Stimulated activated CD4-positive, alpha-beta T cell treated with anti-CD3 and anti-CD28 coated beads, Interleukin-4, amount 100 ng/mL, for 48 hours (primary cell): ENCODE measurements at places on chromosomes 4 and X.

DNA sequence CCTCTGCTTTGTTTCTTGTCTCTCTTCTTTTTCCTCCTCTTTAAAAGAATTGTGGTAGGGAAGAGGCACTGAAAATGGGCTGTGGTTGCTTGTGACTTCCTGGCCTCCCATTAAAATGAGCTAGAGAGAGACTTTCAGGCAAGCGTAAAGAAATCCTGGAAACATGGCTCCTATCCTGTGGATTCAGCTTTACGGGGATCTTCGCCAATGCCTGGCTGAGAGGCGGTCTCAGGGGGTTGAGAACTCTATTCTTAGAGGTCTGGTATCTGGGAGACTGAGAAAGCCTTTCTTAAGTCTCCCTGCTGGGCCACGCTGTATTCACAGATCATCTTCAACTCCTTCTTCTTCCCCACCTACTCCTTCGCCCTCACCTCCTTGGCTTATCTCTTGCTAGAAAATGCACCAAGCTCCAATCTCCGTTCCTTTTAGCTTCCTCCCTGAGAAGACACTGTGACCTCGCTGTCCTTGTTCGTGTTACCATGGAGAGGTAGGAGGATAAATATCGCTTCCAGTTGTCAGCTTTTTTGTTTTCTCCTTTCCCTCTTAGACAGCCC is 542 bp upstream of the KLF8 start:
- DNase-seq, result no peak

DNA sequence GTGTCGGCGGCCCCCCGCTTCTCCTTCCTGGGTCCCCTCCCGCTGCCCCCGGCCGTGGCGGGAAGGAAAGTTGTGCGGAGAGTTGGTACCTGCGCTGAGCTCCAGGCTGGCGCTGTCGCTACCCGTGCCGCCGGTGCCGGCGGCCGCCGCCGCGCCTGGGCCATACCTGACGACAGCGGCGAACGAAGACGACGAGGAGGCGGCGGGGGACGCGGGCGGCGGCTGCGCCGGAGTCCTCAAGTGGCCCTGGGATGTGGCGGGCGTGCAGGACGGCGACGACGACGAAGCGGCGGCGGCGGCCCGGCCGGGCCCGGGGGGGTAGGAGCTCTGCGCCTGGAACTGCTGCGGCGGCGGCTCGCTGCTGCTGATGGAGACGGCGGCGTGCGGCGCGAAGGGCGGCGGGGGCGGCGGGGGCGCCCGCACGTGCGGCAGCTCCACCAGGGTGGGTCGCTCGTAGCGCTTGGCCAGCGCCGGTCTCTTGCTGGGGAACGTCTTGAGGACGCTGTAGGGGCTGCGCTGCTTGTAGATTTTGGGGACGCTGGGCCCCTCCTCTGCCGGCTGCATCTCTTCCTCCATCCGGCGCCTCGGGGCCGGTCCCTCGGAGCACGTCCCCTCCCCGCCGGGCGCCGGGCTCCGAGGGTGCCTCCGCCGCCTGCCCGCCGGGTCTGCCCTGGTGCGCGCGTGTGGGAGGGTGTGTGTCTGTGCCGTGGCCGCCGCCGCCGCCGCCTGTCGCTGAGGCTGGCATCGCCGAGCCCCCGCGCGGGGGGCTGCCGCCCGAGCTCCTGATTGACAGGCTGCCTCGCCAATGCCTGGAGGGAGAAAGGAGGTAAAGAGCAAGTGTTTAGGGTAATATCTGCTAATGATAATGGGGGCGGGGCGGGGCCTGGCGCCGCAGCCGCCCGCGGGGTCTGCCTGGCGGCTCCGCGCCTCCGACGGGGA is 618 bp downstream of the BEND4 start:
- no peak for DNase-seq

DNA sequence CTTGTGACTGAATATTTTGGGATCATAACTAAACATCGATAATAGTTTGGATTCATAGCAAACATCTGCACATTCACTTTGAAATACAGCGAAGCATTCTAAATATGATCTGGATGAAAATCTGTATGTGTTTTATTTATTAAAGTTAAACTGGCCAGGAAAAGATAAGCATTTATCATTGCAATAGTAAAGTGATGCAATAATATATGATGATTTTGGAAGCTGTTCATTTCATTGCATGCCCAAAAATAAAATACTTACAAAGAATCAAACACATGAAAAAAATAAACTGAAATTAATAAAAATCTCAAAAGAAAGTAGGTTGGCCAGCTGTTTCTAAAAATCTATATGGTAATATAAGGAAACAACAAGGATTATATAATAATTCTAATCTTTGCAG is 1.9 kb downstream of the PRDM5 start:
- no peak for DNase-seq

DNA sequence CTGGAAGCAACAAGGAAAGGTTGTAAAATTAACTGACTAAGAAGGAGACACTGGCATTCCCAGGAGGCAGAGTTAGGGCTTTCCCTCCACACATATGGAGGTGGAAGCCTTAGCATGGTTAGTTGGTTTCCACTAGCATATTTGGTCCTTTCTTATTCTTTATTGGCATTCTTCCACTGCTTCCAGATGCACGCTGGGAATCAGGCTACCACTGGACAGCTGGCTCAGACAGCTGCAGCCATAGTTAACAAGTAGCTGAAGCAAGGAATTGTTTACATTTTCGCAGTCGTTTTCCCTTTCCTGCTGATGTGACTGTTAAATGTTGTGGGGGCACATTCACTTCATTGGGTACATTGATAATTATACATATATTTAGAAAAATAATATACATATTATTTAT is 169.2 kb downstream of the GRIA2 start:
- DNase-seq, result no peak

DNA sequence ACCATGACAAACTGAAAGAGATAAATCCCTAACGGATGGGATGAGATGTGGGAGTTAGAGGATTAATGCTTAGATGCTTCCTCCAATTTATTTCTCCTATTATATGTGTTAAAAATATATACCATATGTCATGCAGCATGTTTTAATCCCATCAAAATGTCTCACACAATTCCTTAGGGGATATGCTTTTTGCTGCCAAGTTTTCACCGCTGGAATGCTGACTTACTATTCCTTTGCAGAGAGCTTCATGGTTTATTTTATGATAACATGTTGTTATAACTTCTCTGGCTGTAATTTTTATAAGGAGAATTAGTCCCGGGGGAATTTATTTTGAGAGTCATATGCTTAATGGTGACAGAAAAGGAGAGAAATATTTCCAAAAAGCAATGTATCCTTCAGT is 670.3 kb downstream of the IL1RAPL1 start:
- DNase-seq, result no peak

DNA sequence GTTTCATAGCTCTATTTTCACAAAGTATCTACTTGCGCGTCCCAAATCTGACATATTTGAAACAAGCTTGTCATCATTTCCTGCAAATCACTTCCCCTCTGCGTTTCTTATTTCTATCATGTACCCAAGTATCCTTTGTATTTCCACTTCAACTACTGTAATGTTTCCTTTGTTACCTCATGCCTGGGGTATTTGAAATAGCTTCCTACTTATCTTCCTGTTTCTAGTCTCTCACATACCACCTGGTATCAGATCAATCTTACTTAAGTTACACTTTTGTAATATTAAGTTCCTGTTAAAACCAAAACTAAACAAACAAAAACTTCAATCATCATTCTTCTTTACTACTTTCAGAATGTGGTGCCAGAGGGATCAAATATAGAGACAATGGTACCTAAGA is 93.6 kb upstream of the SMAD1 start:
- no peak for DNase-seq

DNA sequence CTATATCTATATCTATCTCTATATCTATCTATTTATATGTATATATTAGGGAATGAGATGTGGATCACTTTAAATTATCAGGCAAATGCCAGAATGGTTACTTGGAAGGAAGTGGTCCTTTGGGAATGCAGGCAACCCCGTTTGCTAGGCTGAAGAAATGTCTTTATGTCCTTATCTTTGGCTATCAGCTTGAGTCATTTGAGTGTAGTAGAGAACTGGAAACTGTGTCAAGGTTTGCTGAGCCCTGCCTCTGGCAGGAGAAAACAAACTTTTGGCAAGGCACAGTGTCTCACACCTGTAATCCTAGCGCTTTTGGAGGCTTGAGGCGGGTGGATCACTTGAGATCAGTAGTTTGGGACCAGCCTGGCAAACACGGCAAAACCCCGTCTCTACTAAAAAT is 167.3 kb downstream of the ACTRT1 start:
- no peak for DNase-seq

- no peak for DNase-seq
These were observed 3.2 kb downstream of the RGS12 start for GRCh38 chr4:3295837-3296624.

DNA sequence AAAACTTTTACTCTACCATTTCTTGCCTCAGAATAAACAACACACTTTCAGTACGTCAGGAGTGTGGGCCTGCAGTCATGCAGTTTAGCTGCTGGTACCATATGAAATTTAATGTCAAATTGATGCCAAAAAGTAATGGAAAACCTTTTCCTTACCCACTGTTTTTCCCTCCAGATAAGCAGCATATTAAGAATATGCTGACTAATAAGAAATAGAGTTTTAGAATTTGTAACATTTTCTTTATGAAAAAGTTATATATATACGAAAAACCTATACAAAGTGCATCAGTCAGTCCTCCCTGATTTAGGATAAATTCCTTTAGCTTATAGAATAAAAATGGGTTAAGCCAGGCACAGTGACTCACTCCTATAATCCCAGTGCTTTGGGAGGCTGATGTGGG is 206.8 kb upstream of the PPARGC1A start:
- no peak for DNase-seq

DNA sequence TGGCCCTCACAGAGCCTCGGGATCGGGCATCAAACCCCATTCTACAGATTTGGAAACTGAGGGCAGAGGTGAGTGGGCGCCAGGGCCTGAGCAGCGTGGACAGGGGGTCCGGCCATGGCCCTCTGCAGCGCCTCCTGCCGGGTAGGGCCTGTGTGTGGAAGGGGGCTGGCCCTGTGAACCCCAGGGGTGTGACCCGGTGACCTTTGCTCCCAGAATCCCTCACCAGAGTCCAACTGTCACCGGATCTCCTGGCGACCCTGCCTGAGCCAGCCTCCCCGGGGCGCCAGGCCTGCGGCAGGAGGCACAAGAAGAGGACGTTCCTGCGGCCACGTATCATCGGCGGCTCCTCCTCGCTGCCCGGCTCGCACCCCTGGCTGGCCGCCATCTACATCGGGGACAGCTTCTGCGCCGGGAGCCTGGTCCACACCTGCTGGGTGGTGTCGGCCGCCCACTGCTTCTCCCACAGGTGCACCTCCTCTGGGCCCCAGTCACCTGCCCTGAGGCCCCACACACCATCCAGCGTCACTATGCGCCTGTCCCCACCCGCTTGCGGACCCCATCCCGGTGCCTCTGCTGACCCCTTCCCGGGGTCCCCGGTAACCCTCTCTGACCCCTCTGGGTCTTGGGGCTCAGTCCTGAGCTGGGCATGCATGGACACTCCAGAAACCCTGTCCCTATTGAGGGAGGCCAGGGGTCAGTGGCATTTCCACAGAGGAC is 4.2 kb downstream of the HGFAC start:
- DNase-seq, result no peak

DNA sequence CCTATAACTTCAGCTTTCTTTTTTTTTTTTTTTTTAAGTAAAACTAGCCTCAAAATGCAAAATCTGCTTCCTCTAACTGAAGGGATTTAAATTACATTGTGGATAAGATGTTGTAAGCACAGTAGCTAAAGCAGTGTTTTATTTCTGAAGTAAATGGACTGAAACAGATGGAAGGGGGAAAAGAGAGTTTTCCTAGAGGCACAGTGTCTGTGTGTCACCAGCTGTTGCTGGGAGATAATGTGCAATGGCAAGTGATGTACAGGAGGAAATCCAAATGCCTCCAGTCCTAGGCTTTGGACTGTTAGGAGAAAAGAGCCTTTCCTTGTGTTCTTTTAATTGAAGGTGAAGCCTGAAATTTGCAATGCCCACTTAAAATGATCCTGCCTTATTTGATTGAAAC is 672.1 kb downstream of the GRXCR1 start:
- DNase-seq, result no peak

DNA sequence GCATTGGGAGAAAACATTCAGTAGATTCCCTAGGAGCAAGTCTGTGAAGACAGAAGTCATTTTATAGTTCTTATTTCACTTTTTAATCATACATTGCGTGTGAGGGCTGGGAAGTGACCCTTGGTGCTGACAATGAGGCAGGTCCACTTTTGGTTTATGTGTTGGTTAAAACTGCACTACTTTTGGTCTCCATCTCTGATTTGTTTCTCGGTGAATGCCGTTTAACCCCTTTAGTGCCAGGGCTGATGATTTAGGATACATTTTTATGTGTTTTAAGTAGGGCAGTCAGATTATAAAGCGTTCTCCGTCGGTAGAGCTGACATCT is 110.4 kb downstream of the AFF1 start:
- no peak for DNase-seq

- DNase-seq, result no peak
These were observed 139.9 kb downstream of the NDST3 start for GRCh38 chr4:118173956-118174725.

GRCh38 chr4:48180234-48180633 is 46.2 kb upstream of the TXK start:
- DNase-seq, result no peak

DNA sequence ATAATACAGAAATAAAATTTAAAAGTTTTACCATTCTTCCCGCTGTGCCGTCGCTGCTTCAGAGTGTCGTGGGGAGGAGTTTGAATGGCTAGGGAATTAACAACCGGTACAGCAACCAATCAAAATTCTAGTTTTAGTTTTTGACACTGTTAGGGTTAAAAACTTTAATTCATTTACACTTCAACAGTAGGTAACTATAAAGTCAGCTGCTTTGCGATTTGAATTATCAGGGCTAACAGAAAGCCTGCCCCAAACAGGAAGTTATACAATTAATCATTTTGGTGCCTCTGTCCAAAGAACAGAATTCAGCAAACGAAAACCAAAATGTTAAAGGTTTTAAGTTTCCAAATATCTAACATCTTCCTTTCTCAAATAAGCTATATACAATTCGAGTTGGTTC is 2.3 kb downstream of the HNRNPD start:
- no peak for DNase-seq

DNA sequence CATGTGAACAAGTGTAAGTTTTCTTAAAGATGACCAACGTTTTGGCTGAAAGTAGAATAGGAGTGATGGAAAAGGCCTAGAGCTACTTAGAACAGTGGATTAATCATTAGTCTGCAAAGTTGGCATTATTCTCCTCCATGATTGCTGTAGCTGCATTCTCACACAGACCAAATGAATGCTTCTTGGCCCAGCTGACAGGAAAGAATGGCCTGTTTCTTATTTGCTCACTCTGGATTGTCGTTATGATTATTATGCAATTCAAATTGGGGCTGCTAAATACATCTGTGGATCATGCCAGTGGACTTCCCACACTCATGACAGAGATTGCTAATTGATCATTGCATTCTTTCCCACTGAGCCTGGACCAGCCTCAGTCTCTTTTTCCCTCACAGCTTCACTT is 285.0 kb downstream of the STIM2 start:
- no peak for DNase-seq

DNA sequence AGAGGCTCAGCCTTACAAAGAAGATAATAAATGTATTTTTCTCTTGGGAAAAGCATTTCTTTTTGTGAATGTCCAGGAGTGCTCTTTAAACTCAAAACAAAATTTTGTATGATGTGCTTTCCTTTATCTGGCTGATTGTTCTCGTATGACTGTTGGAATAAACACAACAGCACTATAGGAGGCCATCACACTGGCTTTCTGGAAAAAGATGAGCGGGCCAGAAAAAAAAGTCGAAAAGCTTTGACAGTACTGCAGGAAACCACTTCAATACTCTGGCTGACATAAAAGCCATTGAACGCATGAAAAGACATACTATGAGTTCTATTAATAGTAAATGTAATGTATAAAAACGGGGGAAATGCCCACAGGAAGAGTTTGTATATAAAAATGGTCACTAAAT is 64.7 kb upstream of the CTSO start:
- DNase-seq, result no peak
